ENCODE measurements at places on chromosomes 11 and 22. TPM values are rescaled to one million over a fixed set of nuclear protein-coding genes. Genes with fewer than 3 reads are reported as not detected.
A peak's percentile ranks its signal among the peaks of the same experiment; 100 is the strongest.

DNA sequence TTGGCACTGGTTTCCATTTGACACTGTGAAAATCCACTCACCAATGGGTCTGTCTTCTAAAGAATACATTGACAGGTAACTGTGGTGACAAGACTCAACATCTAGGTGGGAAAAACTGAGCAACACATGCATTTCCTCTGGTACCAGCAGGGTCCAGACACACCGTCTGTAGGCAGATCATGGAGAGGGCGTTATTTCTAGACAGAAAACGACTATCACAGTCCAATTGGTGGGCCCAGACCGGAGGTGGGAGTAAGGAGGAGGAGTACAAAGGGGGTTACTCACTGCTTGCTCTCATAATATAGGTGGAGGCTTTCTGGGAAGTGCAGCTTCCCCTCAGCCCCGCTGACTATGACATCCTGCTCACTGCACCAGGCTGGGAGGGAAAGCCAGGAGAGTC, 9.9 kb downstream of the OVCH2 start:
- H3K4me1 ChIP-seq: peaks cover 11% of the 10 kb centered on the region
- DNase-seq: no peak
- no peaks in the 10 kb centered on the region for H3K36me3 ChIP-seq
- H3K4me3 ChIP-seq: no peak overlapping the region

GRCh38 chr11:112810951-112811350, 150.3 kb upstream of the NCAM1 start:
- no peaks in the 10 kb centered on the region for H3K36me3 ChIP-seq
- H3K4me1 ChIP-seq: peaks cover 11% of the 10 kb centered on the region
- no peak overlapping the region for H3K4me3 ChIP-seq
- H3K27ac ChIP-seq: no peak overlapping the region

- H3K27ac ChIP-seq: no peak overlapping the region
- no peak overlapping the region for H3K4me3 ChIP-seq
- H3K4me1 ChIP-seq: no peaks in the 10 kb centered on the region
- DNase-seq: no peak
- no peaks in the 10 kb centered on the region for H3K27me3 ChIP-seq
Observed at GRCh38 chr11:123536690-123537437, 106.8 kb downstream of the GRAMD1B start.

The CRYBA4 gene
- total RNA-seq: not detected

- H3K36me3 ChIP-seq: no peaks in the 10 kb centered on the region
- no peak within 1 kb of the TSS for H3K4me3 ChIP-seq
- peaks cover 4% of the 10 kb centered on the region for H3K27me3 ChIP-seq
- no peak for DNase-seq
- H3K27ac ChIP-seq: no peak within 1 kb of the TSS
- no peaks in the 10 kb centered on the region for H3K4me1 ChIP-seq
Observed at GRCh38 chr11:6771926-6772893, at the start of gene OR2AG2. Gene OR2AG2 (minus strand): TSS chr11:6771976. CDS start chr11:6768957, 3,019 bp downstream.

- H3K4me1 ChIP-seq: peaks cover 6% of the 10 kb centered on the region
- no peaks in the 10 kb centered on the region for H3K27me3 ChIP-seq
Observed at GRCh38 chr11:26134481-26135355, 197.2 kb upstream of the ANO3 start.

The PPP1R14B gene
- total RNA-seq: 131 TPM

DNA sequence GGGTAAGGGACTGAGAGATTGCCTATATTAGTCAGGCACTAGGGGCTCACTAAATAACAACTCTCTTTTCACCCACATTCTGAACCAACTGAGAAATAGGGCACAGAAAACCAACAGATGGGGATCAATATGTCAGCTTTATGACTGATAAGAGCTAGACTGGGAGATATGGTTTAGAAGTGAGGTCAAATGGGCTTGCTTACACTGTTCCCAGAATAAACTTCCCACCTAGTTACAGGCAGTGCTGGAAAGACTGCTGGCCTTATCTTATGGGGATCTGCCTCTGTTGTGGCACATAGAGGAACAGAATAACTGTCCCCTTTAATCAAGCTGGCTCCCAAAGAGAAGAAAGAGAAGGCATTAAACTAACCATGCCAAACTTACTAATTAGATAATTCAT, 10.6 kb upstream of the RRAS2 start:
- no peak overlapping the region for H3K4me3 ChIP-seq
- no peak for DNase-seq
- H3K4me1 ChIP-seq: no peaks in the 10 kb centered on the region
- H3K27ac ChIP-seq: no peak overlapping the region
- H3K36me3 ChIP-seq: no peaks in the 10 kb centered on the region

The B4GAT1 gene
- total RNA-seq: 29.5 TPM

DNA sequence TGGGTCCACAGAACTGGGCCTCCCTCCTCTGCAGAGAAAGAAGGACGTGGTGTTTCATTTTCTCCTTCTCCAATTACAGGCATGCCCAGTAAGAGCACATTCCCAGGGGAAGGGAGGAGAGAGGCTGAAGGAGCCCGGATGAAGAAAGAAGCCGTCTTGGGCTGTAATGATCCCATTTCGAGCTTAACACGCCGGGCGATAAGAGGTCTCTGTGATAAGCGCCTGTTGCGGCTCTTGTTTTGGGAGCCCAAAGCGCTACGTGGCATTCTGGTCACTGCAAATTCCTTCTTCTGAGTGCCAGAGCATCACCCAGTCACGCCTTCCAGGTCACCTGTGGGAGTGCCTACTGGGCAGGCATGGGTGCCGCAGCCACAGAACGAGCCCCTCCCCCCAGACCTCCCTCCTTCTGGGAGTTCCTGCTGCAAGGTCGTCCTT, 57.5 kb downstream of the ANO1 start:
- peaks cover 5% of the 10 kb centered on the region for H3K27me3 ChIP-seq
- no peak for DNase-seq
- H3K4me1 ChIP-seq: peaks cover 10% of the 10 kb centered on the region
- H3K36me3 ChIP-seq: peaks cover 2% of the 10 kb centered on the region
- H3K27ac ChIP-seq: peak overlapping the region; percentile 76

The SPINDOC gene
- total RNA-seq: 63.7 TPM

- no peaks in the 10 kb centered on the region for H3K27me3 ChIP-seq
- H3K27ac ChIP-seq: no peak overlapping the region
- peaks cover 1% of the 10 kb centered on the region for H3K36me3 ChIP-seq
Observed at GRCh38 chr22:31284281-31285155, 7.8 kb downstream of the PIK3IP1 start.

The GRM5 gene
- 0.35 TPM for total RNA-seq

GRCh38 chr11:69359735-69360480, 66.0 kb downstream of the MYEOV start:
- H3K36me3 ChIP-seq: no peaks in the 10 kb centered on the region
- H3K4me1 ChIP-seq: no peaks in the 10 kb centered on the region
- H3K4me3 ChIP-seq: no peak overlapping the region
- no peak overlapping the region for H3K27ac ChIP-seq
- H3K27me3 ChIP-seq: no peaks in the 10 kb centered on the region

The APOL4 gene
- 15.0 TPM for total RNA-seq

- H3K36me3 ChIP-seq: peaks cover 9% of the 10 kb centered on the region
- no peak for DNase-seq
- H3K4me3 ChIP-seq: no peak overlapping the region
- peaks cover 30% of the 10 kb centered on the region for H3K4me1 ChIP-seq
Observed at GRCh38 chr11:8839957-8840945, 70.7 kb upstream of the AKIP1 start.

The CATSPER1 gene
- not detected for total RNA-seq

GRCh38 chr11:59267196-59267595, 54.5 kb upstream of the MPEG1 start:
- H3K27me3 ChIP-seq: no peaks in the 10 kb centered on the region
- DNase-seq: no peak
- no peak overlapping the region for H3K27ac ChIP-seq
- H3K4me1 ChIP-seq: peaks cover 4% of the 10 kb centered on the region
- H3K36me3 ChIP-seq: no peaks in the 10 kb centered on the region

DNA sequence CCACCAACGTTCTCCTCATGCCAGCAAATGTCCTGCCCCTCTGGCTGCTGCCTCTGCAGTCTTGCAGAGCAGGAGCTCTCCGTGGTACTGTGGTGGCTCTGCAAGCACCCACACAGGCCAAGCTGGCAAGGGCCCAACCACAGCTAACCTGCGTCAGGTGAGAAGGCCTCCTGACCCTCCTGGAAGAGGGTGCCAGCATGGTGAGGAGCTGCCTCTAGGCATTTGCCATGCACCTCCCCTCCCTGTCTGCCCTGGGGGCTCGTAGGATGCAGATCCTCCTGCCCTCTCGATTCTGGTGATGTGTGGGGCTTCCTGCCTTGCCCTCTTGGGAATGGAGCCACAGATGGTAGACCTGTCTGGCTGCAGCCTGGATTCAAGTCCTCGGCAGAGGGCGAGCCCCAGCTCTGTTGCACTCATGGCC, 1408.8 kb downstream of the TBC1D22A start:
- no peak overlapping the region for H3K27ac ChIP-seq
- no peak for DNase-seq
- peaks cover 4% of the 10 kb centered on the region for H3K27me3 ChIP-seq
- H3K4me3 ChIP-seq: no peak overlapping the region
- H3K4me1 ChIP-seq: no peaks in the 10 kb centered on the region

The HTR3A gene
- not detected for total RNA-seq
